B cell (primary cell): ENCODE measurements at places on chromosomes 16 and 17.

DNA sequence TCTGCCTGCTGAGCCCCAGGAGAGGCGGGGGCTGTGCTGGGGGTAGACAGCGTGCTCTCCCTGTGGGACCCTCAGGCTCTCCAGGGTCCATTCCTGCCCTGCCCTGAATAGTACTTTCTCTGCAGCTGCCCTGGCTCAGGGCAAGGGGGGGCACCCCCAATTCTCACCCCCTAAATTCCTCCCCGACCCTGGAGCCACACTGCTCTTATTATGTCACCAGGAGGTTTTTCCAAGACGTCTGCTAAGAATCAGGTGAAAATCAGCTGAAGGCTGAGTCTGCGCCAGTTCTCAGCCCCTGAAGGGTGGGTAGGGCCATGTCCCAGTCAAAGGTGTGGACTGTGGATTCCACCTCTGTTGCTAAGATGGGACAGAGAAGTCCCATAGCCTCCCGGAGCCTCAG, 49.9 kb upstream of the MAP3K14 start:
- no peak for DNase-seq

- DNase-seq, result no peak
These were observed 5.6 kb downstream of the CDH16 start for GRCh38 chr16:66913081-66913480.

DNA sequence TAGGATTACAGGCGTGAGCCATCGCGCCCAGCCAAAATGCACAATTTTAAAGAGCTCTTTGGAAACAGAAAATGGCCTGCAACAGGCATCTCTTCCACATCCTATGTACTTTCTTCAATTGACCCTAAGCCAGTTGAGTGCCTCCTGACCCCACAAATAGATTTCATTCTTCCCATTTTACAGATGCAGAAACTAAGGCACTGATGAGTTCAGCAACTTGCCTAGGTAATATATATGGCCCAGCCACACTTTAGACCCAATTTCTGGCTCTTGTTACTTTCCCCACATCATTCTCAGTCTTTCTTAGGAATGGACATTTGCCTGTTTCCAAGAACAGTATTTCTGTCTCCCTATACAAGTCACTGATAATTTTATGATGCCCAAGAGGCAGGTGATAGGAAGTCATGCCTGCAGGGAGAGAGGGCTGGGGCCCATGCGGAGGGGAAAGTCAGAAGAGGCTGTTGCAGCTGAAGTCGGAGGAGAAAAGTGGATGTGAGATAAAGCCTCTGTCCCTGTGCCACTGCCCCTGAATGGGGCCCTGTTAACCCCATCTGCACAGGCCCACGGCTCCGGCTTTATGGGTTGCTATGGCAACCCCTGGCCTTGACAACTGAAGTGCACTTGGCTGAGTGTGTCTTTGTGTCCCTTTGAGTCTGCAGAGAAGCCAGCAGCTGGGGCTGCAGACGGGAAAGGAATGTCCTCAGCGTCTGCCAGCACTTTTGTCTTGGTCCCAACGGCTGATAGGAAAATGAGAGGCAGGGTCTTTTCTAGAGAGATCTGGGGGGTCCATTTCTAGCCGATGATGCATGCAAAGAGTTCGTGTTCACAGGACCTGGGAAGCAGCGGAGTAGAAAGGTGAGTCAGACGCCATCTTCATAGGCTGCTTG, 45.9 kb downstream of the ABAT start:
- no peak for DNase-seq

- DNase-seq, result no peak
These were observed 46.0 kb downstream of the CACNG1 start for GRCh38 chr17:67090341-67090740.

DNA sequence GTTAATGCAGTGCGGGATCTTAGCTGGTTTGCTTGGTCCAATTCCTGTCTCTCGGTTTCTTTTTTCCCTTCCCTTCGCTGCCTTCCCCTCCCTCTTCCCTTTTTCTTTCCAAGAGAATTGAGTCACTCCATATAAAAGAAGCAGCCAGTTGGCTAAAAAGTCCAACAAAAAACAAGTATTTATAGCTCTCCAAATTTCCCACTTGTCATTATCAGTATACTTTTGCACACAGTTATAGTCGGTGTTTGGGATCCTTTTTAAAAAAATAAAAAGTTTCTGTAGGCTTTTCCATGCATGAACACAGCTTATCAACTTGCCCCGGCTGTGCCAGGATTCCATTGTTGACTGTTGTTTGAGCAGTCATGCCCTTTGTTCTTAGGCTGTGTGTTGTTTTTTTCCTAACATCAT, 24.9 kb downstream of the HMOX2 start:
- no peak for DNase-seq

- DNase-seq, result peak; percentile 38
These were observed 71.4 kb downstream of the ABR start for GRCh38 chr17:1108478-1108764.

- DNase-seq, result peak; percentile 82
These were observed 7.7 kb downstream of the IL34 start for GRCh38 chr16:70653809-70654771.

DNA sequence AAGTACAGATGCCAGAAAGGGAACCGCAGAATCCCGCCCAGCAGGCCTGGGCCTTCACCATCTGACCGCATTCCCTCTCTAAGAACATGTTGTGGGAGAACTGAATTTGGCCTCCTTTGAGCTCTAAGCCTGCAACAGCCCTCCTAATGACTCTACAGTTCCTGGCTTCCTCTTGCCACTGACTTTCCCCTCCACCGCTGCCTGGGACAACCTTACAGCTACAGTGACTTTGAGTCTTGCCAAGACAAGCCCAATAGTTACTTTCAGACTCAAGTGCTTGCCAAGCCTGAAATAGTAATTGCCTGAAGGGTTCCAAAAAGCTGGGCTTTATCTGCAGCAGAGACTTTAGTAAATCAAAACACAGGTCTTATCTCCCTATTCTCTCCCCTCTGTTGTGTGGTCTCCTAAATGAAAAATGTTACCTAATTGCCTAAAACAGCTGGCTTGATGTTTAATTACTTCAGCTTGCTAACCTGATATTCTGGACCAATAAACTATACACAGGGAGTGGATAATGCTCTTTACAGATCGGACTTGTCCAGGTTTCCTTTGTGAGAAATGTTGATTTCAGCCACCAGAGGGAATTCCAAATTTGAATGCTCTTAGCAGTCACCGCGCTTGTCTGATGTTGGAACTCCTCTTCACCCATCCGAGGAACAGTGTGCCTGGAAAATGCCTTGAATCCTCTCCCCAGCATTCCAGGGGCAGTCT, 85.1 kb upstream of the TBX2 start:
- no peak for DNase-seq
